ENCODE measurements at places on chromosomes 4 and X.

- H3K27ac ChIP-seq = no peak overlapping the region
- H3K36me3 ChIP-seq = no peaks in the 10 kb centered on the region
- no peaks in the 10 kb centered on the region for H3K27me3 ChIP-seq
- H3K4me3 ChIP-seq = no peak overlapping the region
- DNase-seq = no peak
These were observed 318.8 kb upstream of the RASGEF1B start for GRCh38 chr4:81790477-81790876.

DNA sequence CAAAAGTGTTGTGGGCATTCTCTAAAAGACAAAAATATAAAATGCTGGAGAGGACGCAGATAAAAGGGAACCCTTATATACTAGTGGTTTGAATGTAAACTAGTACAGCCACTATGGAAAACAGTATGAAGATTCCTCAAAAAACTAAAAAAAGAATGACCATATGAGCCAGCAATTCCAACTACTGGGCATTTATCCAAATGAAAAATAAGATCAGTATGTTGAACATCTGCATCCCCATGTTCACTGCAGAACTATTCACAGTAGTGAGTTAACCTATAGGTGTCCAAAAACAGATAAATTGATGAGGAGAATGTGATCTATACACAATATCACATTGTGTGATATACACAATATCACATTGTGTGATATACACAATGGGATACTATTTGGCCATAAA lies 1615.3 kb downstream of the PCDH18 start:
- no peak overlapping the region for H3K4me3 ChIP-seq
- H3K27me3 ChIP-seq = no peaks in the 10 kb centered on the region
- no peak for DNase-seq
- H3K27ac ChIP-seq = no peak overlapping the region

DNA sequence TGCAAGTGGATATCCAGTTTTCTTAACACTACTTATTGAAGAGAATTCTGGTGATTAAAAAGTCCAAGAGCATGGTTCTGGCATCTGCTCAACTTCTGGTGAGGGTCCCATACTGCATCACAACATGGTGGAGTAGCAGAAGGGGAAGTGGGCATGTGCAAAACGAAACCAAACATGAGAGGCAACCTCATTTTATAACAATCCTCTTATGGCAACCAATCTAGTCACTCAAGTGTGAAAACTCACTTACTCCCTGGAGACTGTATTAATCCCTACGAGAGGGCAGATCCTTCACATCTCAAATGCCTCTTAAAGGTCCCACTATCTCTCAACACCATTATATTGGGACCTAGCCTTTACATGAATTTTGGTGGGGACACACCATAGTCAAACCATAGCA lies 55.4 kb upstream of the TRO start:
- H3K27me3 ChIP-seq = no peaks in the 10 kb centered on the region
- no peak for DNase-seq
- no peaks in the 10 kb centered on the region for H3K4me1 ChIP-seq
- H3K36me3 ChIP-seq = no peaks in the 10 kb centered on the region
- H3K27ac ChIP-seq = no peak overlapping the region
- no peak overlapping the region for H3K4me3 ChIP-seq

DNA sequence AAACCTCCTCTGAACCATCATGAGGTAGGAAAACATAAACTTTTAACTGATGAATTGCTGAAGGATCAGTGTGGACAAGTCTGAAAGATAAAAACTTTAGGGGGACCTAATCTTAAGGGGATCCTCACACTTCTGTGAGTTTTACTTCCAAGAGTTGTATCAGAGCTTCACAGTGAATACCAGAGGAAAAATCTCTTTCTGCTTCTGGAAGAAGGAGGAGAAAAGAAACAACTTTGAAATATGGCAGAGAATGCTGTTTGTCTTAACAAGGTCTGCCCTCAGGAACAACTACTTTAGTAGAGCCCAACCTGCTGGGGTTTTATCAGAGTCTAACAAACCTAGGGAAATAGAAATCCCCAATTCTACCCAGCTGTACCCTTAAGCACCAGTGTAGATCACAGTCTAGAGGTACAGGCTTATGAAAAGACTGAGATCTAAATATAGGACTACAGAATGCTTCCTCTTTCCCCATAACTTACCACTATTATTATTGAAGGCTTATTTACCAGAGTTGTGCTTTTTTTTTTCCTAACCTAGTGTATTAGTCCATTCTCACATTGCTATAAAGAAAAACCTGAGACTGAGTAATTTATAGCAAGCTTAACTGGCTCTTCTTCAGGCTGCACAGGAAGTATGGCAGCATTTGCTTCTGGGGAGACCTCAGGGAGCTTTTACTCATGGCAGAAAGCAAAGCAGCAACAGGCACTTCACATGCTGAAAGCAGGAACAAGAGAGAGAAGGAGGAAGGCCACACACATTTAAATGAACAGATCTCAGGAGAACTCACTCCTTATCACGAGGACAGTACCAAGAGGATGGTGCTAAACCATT lies 167.9 kb downstream of the CAMK2D start:
- H3K4me3 ChIP-seq = no peak overlapping the region
- no peaks in the 10 kb centered on the region for H3K27me3 ChIP-seq
- no peak overlapping the region for H3K27ac ChIP-seq
- H3K36me3 ChIP-seq = no peaks in the 10 kb centered on the region
- no peaks in the 10 kb centered on the region for H3K4me1 ChIP-seq

DNA sequence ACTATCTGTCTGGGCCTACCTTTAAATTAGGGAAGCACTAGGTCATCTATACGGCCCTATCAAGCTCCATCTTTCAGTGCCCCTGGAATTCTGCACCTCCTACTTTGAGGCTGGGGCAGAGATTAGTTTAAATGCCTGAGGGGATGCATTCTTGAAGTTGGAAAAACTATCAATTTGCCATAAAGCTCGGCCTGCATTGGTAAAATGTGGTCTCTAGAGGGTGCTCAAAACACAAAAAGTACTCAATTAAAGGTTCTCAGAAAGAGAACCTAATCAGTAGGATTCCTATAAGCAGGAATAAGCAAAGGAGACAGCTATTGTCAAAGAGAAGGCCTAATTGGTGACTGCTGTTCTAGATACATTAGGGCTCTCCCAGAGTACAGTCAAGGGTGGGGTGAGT lies 111.7 kb downstream of the AMER1 start:
- no peak for DNase-seq
- H3K36me3 ChIP-seq = no peaks in the 10 kb centered on the region
- H3K27me3 ChIP-seq = no peaks in the 10 kb centered on the region
- H3K4me1 ChIP-seq = no peaks in the 10 kb centered on the region
- H3K4me3 ChIP-seq = no peak overlapping the region

DNA sequence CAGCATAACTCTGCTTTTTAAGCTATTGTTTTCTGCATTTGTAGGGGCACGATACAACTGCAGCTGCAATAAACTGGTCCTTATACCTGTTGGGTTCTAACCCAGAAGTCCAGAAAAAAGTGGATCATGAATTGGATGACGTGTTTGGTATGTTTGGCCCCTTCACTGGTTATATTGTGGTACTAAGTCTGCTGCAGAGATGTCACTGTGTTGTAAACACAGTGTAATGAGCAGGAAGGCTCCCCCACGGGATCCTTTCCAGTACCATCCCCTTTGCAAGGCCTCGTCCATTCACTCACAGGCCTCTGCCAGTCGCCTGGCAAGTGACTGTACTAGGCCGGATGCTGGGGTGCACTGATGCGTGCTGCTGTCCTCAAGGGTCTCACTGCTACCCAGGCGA lies 13.8 kb downstream of the CYP4V2 start:
- H3K4me1 ChIP-seq = no peaks in the 10 kb centered on the region
- peaks cover 16% of the 10 kb centered on the region for H3K36me3 ChIP-seq
- H3K4me3 ChIP-seq = no peak overlapping the region
- no peak for DNase-seq
- H3K27ac ChIP-seq = no peak overlapping the region
- no peaks in the 10 kb centered on the region for H3K27me3 ChIP-seq

GRCh38 chr4:19368800-19369199 lies 882.9 kb upstream of the SLIT2 start:
- H3K4me3 ChIP-seq = no peak overlapping the region
- DNase-seq = no peak
- no peaks in the 10 kb centered on the region for H3K4me1 ChIP-seq
- no peaks in the 10 kb centered on the region for H3K27me3 ChIP-seq
- no peaks in the 10 kb centered on the region for H3K36me3 ChIP-seq

DNA sequence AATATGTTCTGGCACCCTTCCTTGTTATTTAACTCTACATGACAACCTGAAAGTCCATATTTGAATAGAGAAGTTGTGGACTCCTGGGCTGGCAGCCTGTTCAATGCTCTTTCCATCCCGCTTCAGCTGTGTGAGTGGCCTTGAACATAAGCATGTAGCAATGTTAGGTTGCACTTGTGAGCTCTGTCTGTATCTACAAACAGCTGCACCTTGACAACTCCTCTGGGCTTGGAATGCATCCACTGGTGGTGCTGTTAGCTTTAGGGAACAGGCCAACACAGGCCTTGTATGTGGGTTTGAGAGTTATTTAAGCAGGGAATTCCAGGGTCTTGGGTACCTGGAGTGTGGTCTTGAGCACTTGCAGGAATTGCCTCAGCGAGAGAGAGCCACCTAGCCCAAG lies 141.2 kb downstream of the DTHD1 start:
- H3K27ac ChIP-seq = no peak overlapping the region
- H3K4me1 ChIP-seq = no peaks in the 10 kb centered on the region
- no peak for DNase-seq
- no peaks in the 10 kb centered on the region for H3K27me3 ChIP-seq

GRCh38 chrX:152642931-152643564 lies 5.4 kb downstream of the GABRQ start:
- no peaks in the 10 kb centered on the region for H3K36me3 ChIP-seq
- no peaks in the 10 kb centered on the region for H3K27me3 ChIP-seq
- DNase-seq = no peak
- no peak overlapping the region for H3K4me3 ChIP-seq
- H3K4me1 ChIP-seq = no peaks in the 10 kb centered on the region

- DNase-seq = no peak
- no peak overlapping the region for H3K4me3 ChIP-seq
- H3K27ac ChIP-seq = no peak overlapping the region
- no peaks in the 10 kb centered on the region for H3K27me3 ChIP-seq
- H3K36me3 ChIP-seq = no peaks in the 10 kb centered on the region
These were observed 21.2 kb upstream of the SLC7A11 start for GRCh38 chr4:138263247-138263816.

DNA sequence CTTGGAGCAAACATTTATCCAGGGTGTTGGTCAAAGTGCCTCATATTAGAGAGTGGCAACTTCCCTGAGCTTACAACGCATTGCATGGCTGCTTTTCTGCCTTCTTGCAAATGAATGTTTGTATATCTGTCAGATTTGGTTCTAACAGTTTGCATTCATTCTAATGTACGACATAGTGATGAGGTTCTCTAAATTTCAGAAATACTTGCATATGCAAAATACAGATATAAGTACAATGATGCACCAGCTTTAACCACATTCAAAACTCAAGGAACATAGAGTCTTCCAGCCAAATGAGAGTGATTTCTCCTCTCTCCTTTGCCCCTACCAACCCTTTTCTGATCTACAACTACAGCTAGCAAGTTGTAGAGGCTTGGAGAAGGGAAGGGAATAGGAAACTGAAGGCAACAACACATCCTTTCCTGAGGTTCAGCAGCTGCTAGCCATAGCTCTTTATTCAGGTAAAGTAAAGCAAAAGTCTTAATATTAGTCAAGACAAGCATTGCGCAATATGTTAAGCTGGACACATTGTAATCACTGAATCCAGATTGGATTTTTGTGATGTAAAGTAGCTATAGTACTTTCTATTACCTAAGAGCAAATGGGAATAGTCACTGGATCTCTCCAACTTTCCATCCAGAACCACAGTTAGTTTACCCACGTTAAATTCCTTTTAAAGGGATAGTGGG lies 6.3 kb downstream of the TKTL2 start:
- H3K4me3 ChIP-seq = no peak overlapping the region
- H3K4me1 ChIP-seq = no peaks in the 10 kb centered on the region
- H3K27me3 ChIP-seq = no peaks in the 10 kb centered on the region
- DNase-seq = no peak
- H3K27ac ChIP-seq = no peak overlapping the region

GRCh38 chrX:10072786-10073568 lies 83.8 kb upstream of the CLCN4 start:
- H3K27ac ChIP-seq = no peak overlapping the region
- no peak for DNase-seq
- H3K36me3 ChIP-seq = no peaks in the 10 kb centered on the region
- H3K4me1 ChIP-seq = no peaks in the 10 kb centered on the region
- H3K27me3 ChIP-seq = no peaks in the 10 kb centered on the region
- no peak overlapping the region for H3K4me3 ChIP-seq

- no peak overlapping the region for H3K4me3 ChIP-seq
- no peak overlapping the region for H3K27ac ChIP-seq
- no peak for DNase-seq
These were observed 15.7 kb downstream of the ZXDB start for GRCh38 chrX:57607295-57608187.

DNA sequence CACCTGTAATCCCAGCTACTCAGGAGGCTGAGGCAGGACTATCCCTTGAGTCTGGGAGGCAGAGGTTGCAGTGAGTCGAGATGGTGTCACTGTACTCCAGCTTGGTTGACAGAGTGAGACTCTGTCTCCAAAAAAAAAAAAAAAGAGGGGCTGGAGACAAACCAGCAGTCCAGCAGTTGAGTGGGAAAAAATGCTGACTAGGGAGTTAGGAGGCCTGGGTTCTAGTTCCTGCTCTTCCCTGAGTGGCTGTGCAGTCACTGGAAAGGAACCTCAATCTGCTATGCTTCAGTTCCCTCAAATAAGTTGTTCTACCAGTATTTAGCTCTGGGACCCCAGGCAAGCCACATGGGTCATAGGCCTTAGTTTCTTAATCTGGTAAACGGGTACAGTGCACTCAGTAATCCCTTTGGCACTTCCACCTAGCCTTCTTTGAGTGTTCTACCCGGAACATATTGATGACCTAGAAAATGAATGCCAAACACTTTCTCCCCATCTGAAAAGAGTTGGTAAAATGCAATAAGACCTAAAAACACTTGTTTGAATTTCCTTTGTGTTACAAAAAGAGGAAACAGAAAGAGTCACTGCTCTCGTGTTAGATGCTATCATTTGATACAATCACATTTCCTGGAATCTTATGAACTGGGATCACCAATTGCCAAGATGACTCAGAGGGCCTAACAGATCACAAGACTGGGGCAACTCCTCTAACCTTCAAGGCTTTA lies 99.3 kb upstream of the EGFL6 start:
- peaks cover 23% of the 10 kb centered on the region for H3K4me1 ChIP-seq
- no peaks in the 10 kb centered on the region for H3K27me3 ChIP-seq
- DNase-seq = no peak
- H3K27ac ChIP-seq = no peak overlapping the region

- H3K4me3 ChIP-seq = no peak overlapping the region
- H3K27ac ChIP-seq = no peak overlapping the region
- DNase-seq = no peak
- H3K4me1 ChIP-seq = no peaks in the 10 kb centered on the region
These were observed 136.5 kb upstream of the NKX1-1 start for GRCh38 chr4:1542516-1543320.

- no peaks in the 10 kb centered on the region for H3K27me3 ChIP-seq
- no peaks in the 10 kb centered on the region for H3K36me3 ChIP-seq
- DNase-seq = no peak
- H3K4me1 ChIP-seq = no peaks in the 10 kb centered on the region
These were observed 40.1 kb upstream of the HMGB3 start for GRCh38 chrX:150942942-150943594.

GRCh38 chr4:136861091-136861490 lies 671.2 kb downstream of the PCDH18 start:
- DNase-seq = no peak
- no peaks in the 10 kb centered on the region for H3K36me3 ChIP-seq
- peaks cover 7% of the 10 kb centered on the region for H3K4me1 ChIP-seq
- no peak overlapping the region for H3K27ac ChIP-seq

GRCh38 chr4:166625018-166625637 lies 609.2 kb downstream of the SPOCK3 start:
- no peak overlapping the region for H3K4me3 ChIP-seq
- H3K4me1 ChIP-seq = no peaks in the 10 kb centered on the region
- no peaks in the 10 kb centered on the region for H3K27me3 ChIP-seq
- no peaks in the 10 kb centered on the region for H3K36me3 ChIP-seq

Data from tibial artery (tissue), 4 donors.